ENCODE measurements at places on chromosomes 4 and X.

DNA sequence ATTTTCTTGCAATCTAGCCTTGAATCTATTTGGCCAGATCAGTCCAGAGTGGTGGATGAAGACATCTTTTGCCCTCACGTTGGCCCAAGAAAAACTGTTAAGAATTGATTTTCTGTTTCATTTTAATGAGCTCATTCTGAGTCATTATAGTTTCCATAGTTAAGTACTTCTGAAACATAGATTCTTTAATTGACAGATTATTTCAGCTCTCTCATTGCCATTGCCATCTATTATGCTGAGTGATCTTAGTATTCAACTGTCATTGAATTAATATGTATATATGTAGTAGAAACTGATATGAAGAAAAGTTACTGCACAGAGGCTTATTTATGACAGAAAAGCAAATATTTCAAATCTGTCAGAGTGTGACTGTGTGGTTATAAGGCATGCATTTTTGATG, 45.5 kb upstream of the PPP1R2C start:
- DNase-seq, result no peak

DNA sequence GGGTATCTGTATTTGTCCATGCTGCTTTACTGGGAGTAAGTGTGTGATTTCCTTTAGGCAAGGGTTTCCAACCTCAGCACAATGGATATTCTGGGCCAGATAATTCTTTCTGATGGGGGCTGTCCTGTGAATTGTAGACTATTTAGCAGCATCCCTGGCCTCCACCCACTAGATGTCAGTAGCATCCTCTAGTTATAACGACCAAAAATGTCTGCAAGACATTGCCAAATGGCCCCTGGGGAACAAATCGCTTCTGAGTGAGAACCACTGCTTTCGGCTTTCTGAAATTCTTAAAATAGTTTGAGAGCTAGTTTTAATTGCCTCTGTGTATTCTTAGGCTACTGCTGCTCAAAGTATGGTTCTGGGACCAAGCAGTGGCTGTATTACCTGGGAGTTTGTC, 81.2 kb upstream of the GPM6B start:
- no peak for DNase-seq

- no peak for DNase-seq
Observed at GRCh38 chr4:132396636-132397035, 752.5 kb upstream of the PCDH10 start.

DNA sequence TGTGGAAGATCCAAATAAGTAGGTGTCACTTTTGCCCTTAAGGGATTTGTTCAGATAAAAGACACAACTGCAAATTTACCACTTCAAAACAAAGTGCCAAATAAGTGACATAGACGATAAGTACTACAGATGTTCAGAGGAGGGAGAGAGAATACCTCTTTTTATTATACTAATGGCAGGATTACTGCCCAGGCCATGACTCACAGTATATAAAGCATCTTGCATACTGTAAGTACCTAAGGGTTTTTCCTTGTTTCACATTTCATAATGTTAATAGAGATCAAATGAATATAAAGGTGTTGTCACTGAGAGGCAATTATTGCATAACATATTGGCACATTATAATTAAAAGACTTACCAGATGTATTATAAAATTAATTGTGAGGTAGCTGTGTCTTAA, 46.4 kb downstream of the PTPN13 start:
- DNase-seq, result no peak

GRCh38 chrX:55169782-55170181, 50.4 kb upstream of the PAGE5 start:
- DNase-seq, result no peak

DNA sequence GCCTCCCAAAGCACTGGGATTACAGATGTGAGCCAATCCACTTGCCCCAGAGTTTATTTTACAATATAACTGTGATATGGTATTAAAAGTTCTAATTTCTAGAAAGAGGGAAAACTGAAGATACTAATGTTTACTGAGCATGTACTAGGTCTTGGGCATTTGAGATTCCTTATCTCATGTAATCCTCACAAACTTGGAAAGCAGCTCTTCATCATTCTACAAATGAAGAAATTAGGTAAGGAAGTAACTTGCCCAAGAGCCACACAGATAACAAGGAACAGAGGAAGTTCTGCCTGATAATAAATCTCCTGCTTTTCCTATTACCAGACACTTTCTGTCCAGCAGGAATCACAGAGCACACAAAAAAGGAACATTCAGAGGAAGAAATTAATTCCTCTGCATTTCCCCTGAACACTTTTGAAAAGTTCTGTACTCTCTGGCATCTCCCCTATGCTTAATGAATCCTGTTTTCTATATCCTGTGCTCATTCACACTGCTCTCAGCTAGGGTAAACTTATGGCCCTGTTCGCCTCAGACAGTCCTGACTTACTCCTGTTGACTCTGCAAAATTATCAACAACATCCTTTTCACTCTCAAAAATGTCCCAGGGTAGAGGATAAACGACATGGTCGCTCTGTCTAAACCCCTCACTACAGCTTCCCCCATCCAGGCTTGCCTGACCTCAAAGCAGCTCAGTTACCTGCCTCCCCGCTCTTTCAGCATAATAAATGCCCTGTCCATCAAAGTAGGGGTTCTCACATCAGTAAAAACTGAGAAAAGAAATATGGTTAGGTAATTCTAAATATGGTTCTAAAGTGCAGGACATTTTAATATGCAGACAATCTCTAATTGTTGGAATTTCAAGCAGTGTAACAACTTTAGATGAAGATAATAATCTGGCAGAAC, 13.6 kb downstream of the SH3RF1 start:
- no peak for DNase-seq

GRCh38 chr4:39528061-39528465, 824 bp upstream of the UGDH start:
- no peak for DNase-seq

DNA sequence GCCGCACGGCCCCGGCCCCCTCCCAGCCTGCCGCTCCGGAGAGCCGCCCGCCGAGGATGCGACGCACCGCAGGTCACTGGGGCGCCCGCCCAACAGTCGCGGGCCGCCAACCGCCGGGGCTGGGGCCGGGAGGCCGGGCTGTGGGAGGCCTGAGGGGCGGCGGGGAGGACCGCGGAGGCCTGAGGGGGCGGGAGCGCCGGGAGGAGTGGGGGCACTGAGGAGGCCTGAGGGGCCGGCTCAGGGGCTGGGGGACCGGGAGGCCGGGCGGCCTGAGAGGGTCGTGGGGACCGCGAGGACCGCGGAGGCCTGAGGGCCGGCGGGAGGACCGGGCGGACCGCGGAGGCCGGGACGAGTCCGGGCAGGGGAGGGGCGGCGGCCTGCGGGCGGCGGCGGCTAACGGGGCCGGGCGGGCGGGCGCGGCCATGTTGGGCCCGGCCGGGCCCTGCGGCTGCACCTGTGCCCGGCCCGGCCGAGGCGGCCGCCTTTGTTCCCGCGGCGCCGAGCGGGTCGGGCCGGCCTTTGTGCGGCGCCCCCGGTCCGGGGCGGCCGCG, 353 bp downstream of the NSD2 start:
- no peak for DNase-seq

DNA sequence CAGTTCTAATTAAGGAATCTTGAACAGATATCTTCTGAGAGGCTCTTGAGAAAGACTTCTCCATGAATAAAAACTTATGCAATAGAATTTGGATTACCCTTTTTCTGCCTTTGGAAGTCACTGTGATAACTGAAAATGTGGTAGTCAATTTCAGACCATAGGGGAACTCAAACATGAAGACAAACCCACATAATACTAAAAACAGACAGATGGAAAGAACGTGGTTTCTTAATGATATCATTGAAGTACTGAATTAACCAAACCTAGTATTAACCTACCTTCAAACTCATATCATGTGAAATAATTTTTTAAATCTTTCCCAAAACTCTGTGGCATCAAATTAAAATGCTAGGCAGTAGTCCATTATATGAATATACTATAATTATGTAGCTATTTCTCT, 153.5 kb downstream of the CAMK2D start:
- DNase-seq, result no peak

DNA sequence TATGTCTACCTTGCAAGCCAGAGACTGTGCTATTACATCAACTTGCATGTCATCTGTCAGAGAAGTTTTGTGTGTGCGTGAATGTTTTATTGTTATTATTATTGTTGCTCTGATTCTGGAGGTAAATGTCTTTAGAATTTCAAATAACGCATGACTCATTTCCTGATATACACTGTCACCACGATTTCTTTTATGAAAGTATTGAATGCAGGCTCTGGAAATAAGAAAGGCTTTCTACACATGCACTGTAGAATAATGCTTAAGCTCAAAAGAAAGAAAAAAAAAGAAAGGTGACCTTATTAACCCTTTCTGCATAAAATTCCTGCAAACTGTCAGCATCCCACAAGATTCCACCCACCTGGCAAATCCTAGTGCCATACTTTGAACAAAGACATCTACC, 632.9 kb downstream of the ZNF674 start:
- DNase-seq, result no peak

- no peak for DNase-seq
Observed at GRCh38 chr4:94673961-94674360, 83.8 kb upstream of the BMPR1B start.

DNA sequence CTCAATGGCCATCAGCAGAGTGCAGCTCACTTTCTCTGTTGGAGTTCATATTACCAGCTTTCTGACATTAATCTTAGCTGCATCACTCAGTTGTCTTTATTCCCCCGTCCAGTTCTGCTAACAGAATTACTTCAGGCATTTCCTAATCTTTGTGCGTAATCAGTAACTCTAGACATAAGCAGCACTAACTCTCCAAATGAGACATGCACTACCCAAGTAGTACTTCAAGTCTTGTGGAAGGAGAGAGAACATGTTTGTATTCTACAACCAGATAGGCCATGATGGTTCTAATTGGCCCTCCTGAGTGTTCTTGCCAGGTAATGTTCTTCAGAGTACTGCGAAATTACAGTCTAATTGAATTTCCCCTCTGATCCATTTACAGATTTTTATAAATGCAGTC, 448.5 kb upstream of the RPS6KA3 start:
- no peak for DNase-seq

DNA sequence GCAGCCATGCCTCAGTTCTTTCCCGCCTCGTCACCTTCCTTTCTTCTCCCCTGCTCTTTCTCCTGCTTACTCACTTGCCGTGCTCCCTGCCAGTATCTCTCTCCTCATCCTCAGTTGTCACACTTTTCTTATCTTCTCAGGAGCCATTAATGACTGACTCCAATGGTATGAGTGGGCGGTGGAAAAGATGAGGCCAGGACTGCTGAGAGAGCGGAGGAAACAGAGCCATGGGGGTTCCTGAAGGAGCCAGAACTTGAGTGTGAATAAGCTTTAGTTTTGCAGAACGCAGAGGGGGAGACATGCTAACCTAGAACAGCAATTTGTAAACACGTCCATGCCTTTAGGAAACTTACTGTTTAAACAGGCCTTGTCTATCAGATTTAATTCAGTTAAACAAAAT, 126.5 kb downstream of the CHIC2 start:
- no peak for DNase-seq

DNA sequence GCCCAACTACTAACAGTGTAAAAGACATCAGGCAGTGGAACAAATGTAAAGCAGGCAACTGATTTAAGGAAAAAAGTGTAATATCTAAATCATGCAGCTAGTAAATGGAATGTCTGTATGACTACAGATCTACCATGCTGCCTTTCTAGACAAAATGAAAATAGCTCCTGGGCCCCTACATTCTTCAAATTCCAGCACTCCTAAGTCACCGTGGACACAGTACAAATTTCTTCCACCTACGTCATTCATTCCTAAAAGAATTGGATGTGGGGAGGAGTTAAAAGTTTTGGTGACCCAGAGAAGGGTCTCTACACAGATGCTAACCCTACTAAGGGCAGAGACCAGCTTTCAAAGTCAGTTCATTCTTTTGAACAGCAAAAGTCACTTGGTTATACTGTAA, 137.2 kb upstream of the ARHGEF9 start:
- DNase-seq, result no peak

DNA sequence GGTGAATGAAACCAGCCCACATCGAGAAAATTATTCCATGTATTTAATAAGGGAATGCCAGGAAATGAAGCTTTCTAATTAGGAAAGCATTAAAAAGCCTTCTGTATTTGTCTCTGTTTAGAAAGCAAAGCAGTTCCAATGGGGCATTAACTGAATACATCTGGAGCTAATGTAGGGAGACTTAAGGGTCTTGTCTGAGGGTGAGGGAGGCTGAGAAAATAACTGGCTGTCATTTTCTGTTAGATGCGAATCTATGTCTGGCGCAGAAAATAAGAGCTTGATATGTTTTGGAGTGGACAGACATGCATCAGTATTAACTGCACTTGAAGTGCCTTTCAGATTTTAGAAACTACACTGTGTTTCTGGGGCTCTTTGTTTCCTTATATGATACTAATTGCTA, 111.3 kb downstream of the KLHL8 start:
- no peak for DNase-seq

DNA sequence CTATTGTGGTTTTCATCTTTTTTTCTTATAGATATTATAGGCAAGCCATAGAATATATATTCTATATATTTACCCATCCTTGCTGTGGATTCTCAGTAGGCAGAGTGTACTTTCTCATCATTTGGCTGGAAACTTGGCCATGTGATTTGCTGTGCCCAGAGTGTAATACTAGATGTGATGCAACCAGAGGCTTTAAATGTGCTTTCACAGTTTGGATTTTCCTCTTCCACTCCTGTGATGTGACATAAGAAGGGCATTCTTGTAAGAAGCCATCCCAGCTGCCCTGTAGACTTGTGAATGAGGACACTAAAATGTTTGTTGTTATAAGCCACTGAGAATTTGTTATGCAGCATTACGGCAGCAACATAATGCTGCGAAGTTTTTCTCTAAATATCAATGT, 10.4 kb upstream of the HPGDS start:
- no peak for DNase-seq

GRCh38 chr4:112895811-112896608, 153.4 kb upstream of the ANK2 start:
- DNase-seq, result no peak

All from NCI-H1436 treated with DMSO at 0.1 percent for 48 hours (cell line).